ENCODE measurements at places on chromosomes 1 and 21.

GRCh38 chr1:174769961-174770549 lies 229.7 kb upstream of the CACYBP start:
- no peak for DNase-seq

DNA sequence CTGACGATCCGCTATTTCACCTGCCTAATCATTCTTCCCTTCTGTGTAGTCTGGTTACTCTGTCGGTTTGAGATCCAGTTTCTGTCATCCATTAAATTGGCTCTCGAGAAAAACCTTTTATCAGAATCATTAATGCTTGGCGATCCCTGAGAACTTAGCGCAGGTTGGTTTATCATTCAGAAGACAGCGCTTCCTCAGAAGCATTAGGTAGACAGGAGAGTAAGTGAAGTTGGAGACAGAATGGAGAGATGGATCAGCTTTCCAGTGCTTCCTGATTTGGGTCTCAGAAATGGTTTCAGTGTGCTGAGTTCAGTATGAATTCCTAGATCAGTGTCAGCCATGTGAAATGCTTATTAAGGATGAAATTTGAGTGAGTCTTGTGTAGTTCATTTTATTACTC lies 1.3 kb downstream of the USP1 start:
- DNase-seq = no peak

GRCh38 chr1:153493343-153493960 lies 33.0 kb upstream of the S100A7 start:
- no peak for DNase-seq

- no peak for DNase-seq
Observed at GRCh38 chr21:32413697-32414578, 1.4 kb downstream of the EVA1C start.
